T-helper 2 cell treated with Interferon-gamma antibody and Interleukin-4, amounts not matched to agents 100 ng/mL and 5 ng/mL, for 36 hours (primary cell): ENCODE measurements at places on chromosomes 6 and 20. TPM values are rescaled to one million over a fixed set of nuclear protein-coding genes. Genes with fewer than 3 reads are reported as not detected.

TLDC2 gene
- total RNA-seq = not detected in 2 replicates

CALHM4 gene
- not detected in 2 replicates for total RNA-seq

NOL4L gene
- 27.8 and 28.5 TPM in 2 replicates for total RNA-seq

TNF gene
- 45.3 and 45.8 TPM in 2 replicates for total RNA-seq

PDE10A gene
- not detected in 2 replicates for total RNA-seq

C4A gene
- 3.2 and 5.2 TPM in 2 replicates for total RNA-seq

CST4 gene
- total RNA-seq = not detected in 2 replicates

PGC gene
- not detected in 2 replicates for total RNA-seq

HAO1 gene
- total RNA-seq = not detected in 2 replicates

JARID2 gene
- 32.0 and 33.3 TPM in 2 replicates for total RNA-seq

GSTA3 gene
- not detected in 2 replicates for total RNA-seq

PCK1 gene
- total RNA-seq = not detected in 2 replicates

RAET1L gene
- not detected in 2 replicates for total RNA-seq

FLRT3 gene
- not detected in 2 replicates for total RNA-seq

IL17A gene
- not detected in 2 replicates for total RNA-seq

EFCAB8 gene
- 0.50 and 0.68 TPM in 2 replicates for total RNA-seq
